ENCODE measurements at places on chromosomes 11 and 22. TPM values are rescaled to one million over a fixed set of nuclear protein-coding genes. Genes with fewer than 3 reads are reported as not detected.

DNA sequence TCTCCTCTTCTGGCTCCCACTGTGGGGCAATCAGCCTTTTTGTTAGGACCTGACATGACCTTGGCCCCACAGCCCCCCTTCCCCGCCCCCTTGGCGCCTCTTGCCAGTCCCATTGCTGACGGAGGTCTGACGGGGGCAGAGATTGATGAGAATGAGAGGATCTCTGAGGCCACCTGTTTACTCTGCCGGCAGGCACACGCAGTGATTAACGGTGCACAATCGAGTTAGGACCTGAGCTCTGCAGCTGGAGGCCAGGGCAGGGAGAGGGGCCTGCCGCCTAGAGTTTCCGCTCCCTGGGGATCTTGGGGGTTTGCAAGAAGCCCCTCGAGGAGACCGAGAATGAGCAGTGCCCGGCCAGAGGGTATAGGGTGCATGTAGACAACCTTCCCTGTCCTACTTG is 6.8 kb upstream of the CHRM1 start:
- DNase-seq: no peak

- no peak for DNase-seq
These were observed 86.1 kb downstream of the TRIM44 start for GRCh38 chr11:35748644-35749043.

The GLB1L2 gene
- 4.9 TPM for total RNA-seq

- DNase-seq: no peak
These were observed 8.0 kb downstream of the MYO7A start for GRCh38 chr11:77136074-77136473.

GRCh38 chr22:43110927-43111623 is 525 bp downstream of the BIK start:
- DNase-seq: peak; percentile 83

DNA sequence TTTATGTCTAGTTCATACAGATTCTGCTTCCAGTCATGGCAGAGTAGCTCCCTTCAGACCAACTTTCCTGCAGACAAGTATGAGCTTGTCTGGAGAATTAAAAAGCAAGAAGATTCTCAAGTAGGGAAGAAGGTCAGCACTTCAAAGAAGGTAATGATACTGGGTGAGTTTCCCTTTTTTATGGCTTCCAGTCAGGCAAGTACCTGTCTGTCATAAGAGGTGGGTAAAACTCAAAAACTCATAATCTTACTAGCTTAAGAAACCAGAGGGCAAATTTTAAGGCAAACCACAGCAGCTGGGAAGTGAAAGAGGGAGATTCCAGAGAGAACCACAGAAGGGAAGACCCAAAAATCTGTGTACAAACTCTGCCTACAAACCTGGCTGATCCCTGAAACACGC is 54.2 kb downstream of the DENND5A start:
- DNase-seq: no peak

The PRDX5 gene
- 176 TPM for total RNA-seq

DNA sequence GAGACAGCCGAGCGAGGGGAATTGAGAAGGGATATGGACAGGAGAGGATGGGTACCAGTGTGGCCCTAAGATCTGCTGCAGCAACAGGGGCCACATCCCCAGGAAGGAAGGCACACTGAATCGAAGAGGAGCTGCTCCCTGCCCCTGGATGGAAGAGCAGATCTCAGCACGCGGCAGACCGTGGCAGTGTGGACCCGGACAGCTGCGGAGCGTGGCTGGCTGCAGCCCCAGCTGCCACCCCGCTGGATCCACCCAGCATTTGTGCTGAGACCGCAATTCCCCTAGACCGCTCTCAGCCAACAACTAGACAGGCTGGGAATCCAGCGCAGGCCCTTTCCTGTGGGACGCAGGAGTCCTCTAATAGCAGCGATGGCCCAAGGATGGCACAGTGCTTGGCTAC is 94.7 kb downstream of the NECTIN1 start:
- no peak for DNase-seq

GRCh38 chr22:38504731-38505540 is 1.2 kb downstream of the DDX17 start:
- DNase-seq: peak; percentile 85

DNA sequence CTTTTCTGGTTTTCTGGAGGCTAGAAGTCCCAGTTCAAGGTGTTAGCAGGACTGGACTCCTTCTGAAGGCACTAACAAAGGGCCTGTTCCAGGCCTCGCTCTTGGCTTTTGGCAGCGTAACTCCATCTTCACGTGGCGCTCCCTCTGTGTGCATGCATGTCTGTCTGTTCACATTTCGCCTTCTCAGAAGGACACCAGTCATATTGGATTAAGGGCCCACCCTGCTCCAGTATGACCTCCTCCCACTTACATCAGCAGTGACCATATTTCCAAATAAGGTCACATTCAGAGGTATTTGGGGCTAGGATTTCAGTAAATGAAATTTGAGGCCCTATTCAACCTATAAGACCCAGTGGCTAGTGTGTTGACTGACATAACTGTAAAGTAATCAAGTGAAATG is 20.0 kb downstream of the APLP2 start:
- DNase-seq: no peak

- DNase-seq: no peak
These were observed 12.8 kb downstream of the FBXO3 start for GRCh38 chr11:33761471-33761870.

GRCh38 chr11:71223081-71223405 is 29.3 kb downstream of the SHANK2 start:
- no peak for DNase-seq
